Activated B cell treated with CpG ODN at 0.5 μM for 24 hours (primary cell): ENCODE measurements at places on chromosomes 2 and 18. TPM values are rescaled to one million over a fixed set of nuclear protein-coding genes. Genes with fewer than 3 reads are reported as not detected.

PXDN gene
- total RNA-seq = 1.1 and 1.4 TPM in 2 replicates

GRCh38 chr2:25794544-25795276, 83.6 kb downstream of the ASXL2 start:
- no peak for DNase-seq

AGXT gene
- not detected in 2 replicates for total RNA-seq

SYT4 gene
- total RNA-seq = not detected in 2 replicates

ELP2 gene
- total RNA-seq = 105 and 124 TPM in 2 replicates

DNA sequence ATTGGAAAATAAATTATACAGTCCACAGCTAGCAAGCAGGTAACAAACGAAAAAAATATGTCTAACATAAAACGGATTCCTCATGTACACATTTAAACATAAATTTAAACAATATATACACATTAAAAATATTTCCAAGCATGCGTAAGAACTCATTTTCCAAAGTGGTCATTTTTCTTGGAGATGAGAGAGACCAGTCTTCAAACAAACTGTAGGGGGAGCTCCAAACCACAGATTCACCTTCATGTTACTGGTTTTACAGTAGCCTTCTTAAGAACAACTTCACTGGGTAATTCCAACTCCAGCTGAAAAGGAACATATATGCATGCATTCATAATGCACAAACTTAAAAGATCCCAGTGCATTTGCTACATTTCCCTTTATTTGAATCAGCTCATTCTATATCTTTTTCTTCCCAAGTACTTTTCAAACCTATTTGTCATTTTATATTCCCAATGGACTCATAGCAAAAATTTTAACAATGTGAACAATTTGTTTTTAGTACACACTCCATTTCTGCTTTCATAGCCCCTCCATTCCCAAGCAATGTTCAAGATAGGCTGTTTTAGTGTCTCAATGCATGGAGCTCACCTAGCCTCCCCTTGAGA, 4.7 kb upstream of the STAMBP start:
- no peak for DNase-seq

DNA sequence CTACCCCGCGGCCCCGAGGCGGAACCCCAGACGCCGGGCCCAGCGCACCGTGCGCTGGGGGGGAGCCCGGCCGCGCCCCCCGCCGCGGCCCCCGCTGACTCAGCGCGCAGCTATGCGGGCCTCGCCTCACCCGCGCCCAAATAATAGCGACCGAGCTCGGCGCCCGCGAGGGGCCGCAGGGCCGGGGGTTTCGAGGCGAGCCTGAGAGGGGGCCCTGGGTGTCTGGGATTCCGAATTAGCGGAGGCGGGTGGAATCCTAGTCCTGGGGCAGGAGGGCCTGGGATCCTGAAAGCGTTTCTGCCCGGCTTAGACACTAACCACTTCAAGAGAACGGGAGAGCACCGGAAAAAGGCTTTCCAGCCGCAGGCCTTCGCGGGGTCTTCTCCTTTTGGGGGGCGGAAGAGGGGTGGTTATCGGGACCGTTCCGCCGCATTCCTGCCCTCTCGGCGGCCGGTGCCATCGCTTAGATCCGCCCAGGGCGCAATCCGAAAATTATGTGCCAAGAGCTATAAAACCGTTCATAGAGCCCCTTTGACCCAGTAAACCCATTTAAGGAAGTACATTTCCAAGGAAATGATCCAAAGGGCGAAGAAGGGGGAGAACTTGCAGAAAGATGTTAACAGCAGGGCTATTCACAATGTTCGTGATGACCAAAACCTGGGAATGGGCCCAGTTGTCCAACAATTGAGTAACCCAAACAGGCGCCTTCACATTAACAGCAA, 681 bp upstream of the ROCK2 start:
- peak; percentile 51 for DNase-seq

DNA sequence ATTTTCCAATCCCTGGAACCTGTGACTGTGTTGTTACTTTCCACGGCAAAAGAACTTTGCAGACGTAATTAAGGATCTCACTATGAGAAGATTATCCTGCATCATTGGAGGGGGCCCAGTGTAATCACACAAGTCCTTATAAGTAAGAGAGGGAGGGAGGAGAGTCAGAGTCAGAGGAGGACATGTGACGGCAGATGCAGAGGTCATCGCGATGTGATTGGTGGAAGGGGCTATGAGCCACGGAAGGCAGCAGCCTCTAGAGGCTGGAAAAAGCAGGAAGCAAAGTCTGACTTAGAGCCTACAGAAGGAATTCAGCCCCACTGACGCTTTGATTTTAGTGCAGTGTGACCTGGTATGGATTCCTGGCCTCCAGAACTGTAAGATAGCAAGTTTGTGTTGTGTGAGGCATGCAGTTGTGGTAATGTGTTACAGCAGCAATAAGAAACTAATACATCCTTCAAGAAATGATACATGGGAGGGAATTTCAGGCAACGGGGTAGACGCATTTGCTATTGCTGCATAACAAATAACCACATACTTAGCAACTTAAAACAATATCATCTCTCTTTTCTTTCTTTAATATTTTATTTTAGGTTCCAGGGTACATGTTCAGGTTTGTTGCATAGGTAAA, 112.7 kb upstream of the SERPINE2 start:
- DNase-seq = no peak

DNA sequence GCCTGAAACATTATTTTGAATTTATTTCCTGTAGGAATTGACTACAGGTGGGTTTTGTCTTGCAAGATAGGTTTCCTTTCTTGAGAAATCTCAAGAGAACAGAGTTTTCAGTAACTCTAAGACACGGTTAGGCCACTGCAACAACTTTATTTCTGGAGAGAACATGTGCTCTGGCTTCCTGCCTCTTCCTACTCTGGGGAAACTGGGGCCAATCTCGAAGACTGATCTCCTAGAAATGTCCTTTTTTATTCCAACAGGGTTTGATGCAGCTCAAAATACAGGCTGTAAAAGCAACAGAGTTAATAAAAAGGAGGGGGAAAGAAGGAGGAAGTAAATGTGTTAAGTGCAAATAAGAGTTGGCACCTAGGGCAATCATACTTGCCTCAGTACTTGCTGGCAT, 4.0 kb upstream of the SLC20A1 start:
- DNase-seq = no peak

IFT172 gene
- 12.7 and 14.4 TPM in 2 replicates for total RNA-seq

GATA6 gene
- not detected in 2 replicates for total RNA-seq

DNA sequence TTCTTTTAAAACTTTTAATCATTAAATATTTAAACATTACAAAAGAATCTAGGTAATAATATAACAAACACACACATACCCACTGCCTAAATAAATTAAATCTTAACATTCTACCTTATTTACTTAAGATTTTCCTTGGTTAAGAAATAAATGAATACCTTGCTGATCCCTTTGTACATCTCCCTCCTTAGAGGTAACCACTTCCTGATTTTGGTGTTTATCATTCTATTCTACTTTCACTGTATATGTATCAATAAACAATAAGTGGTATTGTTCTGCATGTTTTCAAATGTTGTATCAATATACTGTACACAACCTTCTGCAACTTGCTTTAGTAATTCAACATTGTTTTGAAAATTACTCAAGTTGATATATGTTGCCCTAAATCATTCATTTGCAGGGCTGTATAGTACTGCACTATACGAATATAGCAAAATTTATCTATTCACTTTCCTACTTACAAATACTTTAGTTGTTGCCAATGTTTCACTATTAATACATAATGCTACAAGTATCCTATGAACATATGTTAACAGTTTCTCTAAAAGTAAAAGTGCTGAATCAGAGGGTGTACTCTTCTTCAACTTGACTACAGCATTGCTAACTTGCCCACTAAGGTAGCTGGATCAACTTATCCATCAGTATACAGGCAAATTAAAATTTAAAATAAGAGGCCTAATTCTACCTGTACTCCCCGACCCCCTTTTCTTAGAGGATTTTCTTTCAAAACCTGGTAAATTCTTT, 65.8 kb downstream of the MEMO1 start:
- no peak for DNase-seq

DNA sequence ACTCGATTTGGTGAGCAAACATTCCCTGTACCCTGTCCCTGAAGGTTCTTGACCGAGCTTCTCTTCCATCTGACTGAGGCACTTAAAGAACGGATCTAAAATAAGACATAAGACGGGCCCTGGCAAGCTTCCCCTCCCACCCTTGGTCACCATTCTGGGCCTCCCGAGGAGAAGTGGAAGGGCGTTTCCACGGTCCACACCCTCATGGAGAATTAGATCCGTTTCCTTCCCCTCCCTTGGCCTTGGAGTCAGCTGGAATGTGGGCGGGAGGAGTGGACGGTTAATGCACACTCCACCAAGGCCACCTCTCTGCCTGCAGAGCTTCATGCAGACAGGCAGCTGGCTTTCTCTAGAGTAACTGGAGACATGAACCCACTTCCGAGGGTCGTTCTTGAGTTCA, 257.3 kb upstream of the APCDD1 start:
- no peak for DNase-seq

CNDP1 gene
- 0.15 and 0.33 TPM in 2 replicates for total RNA-seq

GRCh38 chr2:163732727-163733126, 3.1 kb downstream of the FIGN start:
- DNase-seq = no peak

DNA sequence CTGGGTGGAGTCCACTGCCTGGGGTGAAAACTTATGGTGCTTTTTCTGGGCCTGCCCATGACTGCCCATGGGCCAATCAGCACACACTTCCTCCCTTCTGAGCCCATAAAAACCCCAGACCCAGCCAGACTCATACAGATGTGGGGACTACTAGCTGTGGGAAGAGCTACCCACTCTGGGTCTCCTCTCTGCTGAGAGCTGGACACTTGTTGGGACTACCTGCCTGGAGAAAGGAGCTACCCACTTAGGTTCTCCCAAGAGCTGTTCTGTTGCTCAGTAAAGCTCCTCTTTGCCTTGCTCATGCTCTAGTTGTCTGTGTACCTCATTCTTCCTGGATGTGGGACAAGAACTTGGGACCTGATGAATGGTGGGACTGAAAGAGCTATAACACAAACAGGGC, 119.6 kb upstream of the SLC38A11 start:
- no peak for DNase-seq

GRCh38 chr2:145154731-145155130, 634.8 kb upstream of the ZEB2 start:
- no peak for DNase-seq

DNA sequence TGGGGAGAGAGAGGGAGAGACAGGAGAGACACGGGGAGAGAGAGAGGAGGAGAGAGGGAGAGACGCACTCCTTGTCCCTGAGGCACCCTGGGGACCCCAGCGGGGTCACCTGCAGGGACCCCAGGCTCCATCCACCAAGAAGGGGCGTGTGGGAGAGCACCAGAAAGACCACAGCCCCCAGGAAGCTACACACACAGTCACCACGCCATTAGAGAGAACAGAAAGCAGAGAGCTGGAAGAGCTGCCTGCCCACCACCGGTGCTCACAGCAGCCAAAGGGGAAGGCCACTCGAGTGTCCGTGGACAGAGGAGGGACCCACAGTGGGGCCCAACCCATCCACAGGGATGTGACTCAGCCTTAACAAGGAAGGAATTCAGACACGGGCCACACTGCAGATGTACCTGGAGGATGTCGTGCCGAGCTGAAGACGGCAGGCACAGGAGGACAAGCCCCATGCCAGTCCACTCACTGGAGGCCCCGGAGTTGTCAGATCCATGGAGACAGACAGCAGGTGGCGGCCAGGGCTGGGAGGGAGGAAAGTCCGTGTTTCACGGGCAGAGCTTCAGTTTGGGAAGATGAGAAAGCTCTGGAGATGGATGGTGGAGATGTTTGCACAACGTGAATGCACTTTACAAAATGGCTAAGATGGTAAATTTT, 11.5 kb upstream of the NFATC1 start:
- no peak for DNase-seq

DNA sequence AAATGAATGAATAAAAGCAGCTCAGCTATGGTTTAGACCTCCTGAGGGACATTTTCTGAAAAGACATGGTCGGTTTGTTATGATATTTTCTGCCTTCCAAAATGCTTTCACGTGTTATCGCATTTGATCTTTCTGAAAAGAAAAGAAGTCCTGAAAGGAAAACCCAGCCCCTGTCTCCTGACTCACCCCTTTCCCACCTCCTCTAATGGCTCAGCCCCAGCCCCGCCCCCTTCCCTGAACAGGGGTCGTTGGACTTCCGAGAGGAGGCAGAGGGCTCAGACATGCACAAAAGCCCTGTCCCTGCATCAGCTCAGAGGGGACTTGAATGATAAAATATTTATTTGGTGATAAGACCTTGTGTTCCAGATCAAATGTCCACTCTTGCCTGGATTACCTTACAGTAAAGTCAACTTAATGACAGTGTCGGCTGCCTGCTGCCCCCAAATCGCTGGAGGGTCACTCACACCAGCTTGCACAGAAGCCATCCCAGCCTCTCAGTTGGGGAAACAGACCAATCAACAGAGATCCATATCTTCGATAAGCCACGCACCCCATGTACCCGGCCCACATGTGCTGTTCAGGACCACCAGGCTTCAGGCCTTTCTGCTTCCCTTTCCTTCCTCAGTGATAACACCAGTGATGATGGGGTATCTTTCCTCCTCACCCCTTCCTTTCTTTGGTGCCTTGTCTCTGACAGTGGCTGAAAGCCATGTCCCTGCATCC, 69.6 kb downstream of the CLHC1 start:
- no peak for DNase-seq

DNA sequence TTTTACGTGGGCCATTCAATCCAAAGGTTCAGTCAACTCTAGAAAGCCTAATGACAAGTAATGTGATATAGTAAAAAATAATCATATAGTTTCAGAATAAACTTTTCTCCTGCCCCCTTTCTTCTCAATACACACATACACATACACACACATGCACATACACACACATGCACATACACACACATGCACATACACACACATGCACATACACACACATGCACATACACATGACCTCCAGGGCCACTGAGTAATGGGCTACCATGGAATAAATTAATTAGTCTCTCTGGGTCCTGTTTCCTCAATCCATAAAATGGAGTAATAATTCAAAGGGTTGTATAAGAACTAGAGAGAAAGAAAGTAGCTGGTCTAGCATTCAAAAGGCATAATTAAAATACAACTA, 5.4 kb upstream of the TRIB2 start:
- DNase-seq = no peak

- DNase-seq = no peak
Measured at GRCh38 chr2:165667375-165667774, 126.7 kb downstream of the GALNT3 start.

TNFRSF11A gene
- total RNA-seq = 0.07 and 0.24 TPM in 2 replicates

GRCh38 chr2:74585406-74586185, 31.1 kb downstream of the DOK1 start:
- no peak for DNase-seq

KLF7 gene
- total RNA-seq = 31.7 and 35.8 TPM in 2 replicates

MRPL33 gene
- total RNA-seq = 24.6 and 27.4 TPM in 2 replicates

DNA sequence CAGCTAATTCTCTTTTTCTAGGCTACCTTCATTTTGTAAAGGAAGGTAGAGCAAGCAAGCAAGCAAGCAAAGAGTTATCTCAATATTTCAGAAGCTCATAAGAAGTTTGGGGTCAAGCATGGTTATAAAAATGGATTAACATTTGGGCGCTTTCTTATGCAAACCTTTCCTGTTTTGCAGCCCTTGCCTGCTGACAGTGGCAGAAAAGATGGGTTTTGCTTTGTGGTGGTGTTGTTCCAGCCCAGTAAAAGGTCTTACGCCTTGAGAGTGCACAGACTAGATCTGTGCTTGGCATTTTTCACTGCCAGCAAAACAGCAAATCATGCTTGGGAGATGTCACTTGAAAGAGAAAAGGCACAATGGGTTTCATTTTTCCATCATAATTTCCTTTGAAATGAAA, 1320.6 kb upstream of the CELF4 start:
- no peak for DNase-seq

GRCh38 chr18:8011906-8012305, 444.8 kb downstream of the PTPRM start:
- no peak for DNase-seq

- no peak for DNase-seq
Measured at GRCh38 chr2:194100201-194100600, 1556.8 kb upstream of the SLC39A10 start.
